Fibroblast of skin of right biceps (primary cell): ENCODE measurements at places on chromosomes 16 and 17.
A peak's percentile ranks its signal among the peaks of the same experiment; 100 is the strongest.

DNA sequence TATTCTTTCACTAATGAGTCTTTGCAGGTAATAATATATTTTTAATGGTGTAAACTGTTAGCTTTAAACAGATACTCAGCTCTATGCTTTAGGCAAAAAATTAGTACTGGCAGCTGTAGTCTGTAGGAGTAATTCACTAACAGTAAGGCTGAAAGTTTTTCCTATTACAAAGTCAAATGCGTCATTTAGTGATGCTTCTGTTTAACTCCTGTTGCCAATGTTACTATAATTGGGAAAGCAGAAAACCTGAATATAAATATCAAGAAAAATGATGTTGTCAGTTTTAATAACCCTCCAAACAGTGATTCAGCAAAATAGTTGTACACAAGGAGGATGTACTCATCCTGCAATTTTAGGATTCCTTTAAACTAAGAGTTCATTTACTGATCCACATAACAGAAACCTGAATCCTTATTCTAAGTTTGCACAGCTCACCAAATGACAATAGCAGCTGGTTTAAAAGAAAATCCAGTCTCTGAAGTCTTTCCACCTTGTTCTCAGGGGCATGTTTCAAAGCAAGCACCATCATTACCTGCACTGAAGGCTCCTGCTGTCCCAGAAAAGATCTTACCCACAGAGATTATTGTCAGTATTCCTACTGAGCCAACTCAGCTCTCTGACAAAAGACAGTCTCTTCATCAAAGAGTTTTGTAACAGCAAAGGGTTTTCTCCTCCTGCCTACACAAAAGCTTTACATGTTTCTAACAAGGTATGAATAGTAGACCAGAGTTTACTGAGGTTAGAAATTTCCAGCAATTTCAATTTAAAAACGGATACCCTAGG, 4.2 kb downstream of the CDR2 start:
- DNase-seq = peak; percentile 79

DNA sequence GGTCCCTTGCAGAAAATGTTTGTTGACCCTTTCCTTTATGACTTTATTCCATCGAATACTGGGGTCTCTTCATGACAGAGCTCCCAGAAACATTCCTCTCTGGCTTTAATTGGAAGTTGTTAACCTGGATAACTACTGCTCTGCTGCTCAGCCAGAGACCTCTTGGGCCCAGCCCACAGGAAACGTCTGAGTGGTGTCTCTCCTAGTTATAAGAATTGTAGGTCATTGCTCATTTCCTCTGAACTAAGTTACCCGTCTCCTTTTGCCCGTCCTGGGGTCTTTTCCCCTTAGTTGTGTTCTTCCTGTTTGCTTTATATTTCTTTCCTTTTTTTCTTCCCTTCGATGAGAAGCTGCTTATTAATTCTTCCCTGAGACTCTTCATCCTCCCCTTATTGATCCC, 9.0 kb downstream of the MAP2K6 start:
- DNase-seq = no peak

DNA sequence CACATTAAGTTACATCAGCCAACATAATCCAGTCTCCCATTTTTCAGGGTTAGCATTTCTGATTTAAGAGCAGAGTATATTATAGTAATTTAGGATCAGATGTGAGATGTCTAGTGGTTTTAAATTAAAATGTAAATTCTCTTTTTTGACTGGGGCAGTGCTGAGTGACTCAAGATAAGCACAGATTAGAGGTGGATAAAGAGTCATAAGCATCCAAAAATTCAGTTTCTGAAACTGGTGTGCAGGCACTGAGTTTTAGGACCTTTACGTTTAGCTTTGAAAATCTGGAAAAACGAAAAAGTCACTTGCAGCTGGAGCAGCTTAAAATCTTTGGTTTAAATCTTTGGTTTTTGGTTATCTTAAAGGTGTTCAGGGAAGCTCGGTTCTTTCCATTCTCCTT, 190.7 kb downstream of the FTO start:
- no peak for DNase-seq

GRCh38 chr16:58205276-58206036, 7.5 kb upstream of the CSNK2A2 start:
- no peak for DNase-seq

DNA sequence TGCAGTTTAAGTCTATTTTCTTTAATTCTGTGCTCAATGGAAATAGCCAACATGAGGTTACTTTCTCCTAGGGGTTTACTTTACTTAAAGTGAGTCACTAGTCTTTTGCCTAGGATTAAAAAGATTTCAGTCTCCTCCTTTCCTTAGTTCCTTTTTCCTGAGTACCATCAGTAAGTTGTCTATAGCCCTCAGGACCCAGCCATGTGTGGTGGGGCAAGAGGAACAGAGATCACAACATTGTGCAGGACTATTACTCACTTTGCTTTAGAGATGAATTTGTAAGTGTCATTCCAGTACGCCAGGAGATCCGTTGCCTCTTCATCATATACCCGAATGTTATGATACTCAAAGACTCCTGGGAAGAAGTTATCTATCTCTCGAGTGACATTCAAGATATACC, 27.7 kb upstream of the CORO6 start:
- DNase-seq = no peak

DNA sequence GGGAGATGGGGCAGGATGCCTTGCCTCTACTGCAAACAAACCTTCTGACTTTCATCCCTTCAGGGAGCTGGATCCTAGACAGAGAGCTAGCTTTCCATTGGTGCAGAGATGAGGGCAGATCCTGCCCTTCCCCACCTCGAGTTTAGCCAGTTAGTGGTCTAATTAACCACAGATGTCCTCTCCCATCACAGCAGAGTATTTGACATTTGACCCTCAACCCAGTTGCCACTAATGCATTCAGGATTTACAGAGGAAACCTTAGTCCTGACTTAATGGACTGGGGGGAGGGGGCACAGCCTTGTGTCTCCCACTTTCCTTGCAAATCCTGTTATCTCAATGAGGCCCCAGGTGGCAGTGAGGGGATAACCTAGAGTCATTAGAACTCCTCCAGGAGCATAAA, 10.2 kb downstream of the PIP4K2B start:
- peak; percentile 11 for DNase-seq

DNA sequence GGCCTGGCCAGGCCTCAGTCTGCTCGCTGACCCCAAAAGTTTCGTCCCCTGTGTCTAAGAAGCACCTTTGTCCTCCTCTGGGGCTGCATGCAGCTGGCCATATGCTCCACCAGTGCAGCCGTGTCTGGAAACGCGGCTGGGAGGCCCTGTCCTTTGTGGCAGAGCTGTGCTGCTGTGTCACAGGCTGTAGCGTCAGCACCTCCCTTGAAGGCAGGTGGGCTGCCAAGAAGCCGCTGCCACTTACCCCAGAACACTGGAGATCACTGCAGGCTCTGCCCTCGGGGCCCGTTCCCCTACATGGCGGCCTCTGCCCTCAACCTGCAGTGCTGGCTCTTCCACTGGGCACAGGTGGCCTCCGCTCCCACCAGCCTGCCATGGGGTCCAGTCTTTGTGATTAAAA, 15.7 kb upstream of the MC1R start:
- DNase-seq = no peak

GRCh38 chr16:71218306-71218963, 12.1 kb downstream of the HYDIN start:
- no peak for DNase-seq

- DNase-seq = peak; percentile 17
Observed at GRCh38 chr17:35372846-35373533, 431 bp downstream of the SLFN11 start.

- DNase-seq = peak; percentile 40
Observed at GRCh38 chr16:66159987-66160386, 206.5 kb upstream of the CDH5 start.

GRCh38 chr17:46950342-46950996, 27.5 kb downstream of the GOSR2 start:
- no peak for DNase-seq

DNA sequence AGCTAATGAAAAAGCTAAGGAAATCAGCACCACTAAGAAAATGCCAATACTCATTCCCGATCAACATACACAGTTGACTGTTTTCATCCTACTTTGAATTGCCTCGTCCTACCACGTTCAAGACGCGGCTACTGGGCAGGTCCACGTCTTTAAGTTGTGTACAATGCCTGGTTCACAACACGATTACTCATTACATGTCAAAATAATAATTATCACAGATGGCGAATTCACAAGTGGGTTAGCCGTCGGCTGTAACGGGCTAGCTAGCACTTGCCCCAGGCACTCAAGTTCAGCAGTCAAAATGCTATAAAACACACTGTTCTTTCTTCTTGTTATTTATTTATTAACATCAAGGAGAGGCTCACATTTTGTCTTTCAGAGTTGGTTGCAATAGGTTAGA, 124.2 kb downstream of the ZFHX3 start:
- no peak for DNase-seq

- peak; percentile 54 for DNase-seq
Observed at GRCh38 chr17:16915752-16916556, 56.0 kb downstream of the TNFRSF13B start.

DNA sequence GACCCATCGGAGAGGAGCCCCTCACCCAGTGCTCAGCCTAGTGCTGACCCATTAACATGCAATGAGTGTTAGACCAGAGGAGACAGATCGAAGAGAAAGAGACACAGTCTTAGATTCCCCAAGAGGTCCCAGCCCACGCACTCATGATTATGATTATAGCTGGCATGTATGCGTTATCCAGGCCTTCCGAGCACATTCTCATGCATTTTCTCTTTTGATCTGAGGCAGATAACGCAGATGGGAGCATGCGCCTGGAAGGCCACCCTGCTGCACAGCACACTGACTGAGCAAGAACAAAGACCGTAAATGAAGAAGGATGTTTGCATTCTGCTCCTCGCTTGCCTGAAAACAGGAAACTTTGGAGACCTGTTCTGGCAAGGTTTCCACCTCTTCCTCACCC, 232.7 kb downstream of the SOX9 start:
- DNase-seq = no peak

DNA sequence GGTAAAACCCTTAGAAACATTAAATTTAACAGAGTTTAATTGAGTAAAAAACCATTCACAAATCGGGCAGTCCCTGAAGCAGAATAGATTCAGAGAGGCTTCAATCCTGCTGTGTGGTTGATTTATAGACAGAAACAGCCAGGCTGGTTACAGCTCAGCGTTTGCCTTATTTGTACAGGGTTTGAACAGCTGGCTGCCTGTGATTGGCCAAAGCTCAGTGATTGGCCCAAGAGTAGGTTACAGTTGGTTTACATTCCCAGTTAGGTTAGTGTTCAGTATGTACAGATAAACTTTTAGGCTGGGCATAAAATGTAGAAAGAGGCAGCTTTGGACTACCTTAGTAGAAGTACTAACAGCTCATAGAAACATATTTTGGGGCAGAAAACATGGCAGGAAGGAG, 210.4 kb upstream of the ELAC2 start:
- no peak for DNase-seq

- peak; percentile 30 for DNase-seq
Observed at GRCh38 chr16:48373258-48374029, 11.8 kb downstream of the SIAH1 start.

- DNase-seq = peak; percentile 56
Observed at GRCh38 chr16:77812856-77813500, 24.6 kb downstream of the VAT1L start.

DNA sequence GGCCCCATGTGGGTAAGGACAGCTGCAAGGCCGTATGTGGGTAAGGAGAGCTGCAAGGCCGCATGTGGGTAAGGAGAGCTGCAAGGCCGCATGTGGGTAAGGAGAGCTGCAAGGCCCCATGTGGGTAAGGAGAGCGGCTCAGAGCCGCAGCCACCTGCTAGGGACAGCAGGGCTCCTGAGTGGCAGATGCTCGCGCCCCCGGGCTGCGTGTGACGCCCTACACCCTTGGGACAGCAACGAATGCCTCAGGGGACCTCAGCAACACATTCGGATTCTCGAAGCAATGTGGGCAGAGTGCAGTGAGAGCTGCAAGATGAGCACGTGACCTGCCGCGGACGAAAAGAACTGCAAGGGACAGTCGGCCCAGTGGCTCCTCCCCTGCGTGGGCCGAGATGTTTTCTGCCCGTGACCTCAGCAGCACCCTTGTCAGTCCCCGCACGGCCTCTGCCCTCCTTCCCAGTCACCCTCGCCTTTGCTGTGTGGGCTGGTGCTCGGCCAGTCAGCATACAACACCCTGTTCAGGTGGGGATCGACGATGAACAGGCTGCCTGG, 9.6 kb upstream of the SLC38A8 start:
- no peak for DNase-seq

GRCh38 chr16:20833086-20833485, 26.8 kb downstream of the REXO5 start:
- DNase-seq = no peak

DNA sequence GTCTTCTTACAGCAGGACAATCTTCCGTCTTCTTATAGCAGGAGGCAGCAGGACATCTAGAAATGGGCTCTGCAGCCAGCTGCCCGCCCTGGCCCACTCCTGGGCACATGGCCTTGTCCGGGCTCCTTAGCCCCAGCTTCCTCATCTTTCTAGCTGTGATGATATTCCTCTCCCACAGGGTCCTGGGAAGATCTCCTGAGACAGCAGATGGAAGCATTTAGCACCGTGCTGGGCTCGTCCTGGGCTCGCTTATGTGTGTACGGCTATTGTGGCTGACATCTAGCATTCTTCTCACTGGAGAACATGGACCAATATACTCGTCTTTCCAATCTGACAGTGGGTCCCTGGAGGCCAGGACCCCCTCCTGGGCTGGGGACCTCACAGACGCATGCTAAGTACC, 48.5 kb downstream of the TIMM22 start:
- no peak for DNase-seq

DNA sequence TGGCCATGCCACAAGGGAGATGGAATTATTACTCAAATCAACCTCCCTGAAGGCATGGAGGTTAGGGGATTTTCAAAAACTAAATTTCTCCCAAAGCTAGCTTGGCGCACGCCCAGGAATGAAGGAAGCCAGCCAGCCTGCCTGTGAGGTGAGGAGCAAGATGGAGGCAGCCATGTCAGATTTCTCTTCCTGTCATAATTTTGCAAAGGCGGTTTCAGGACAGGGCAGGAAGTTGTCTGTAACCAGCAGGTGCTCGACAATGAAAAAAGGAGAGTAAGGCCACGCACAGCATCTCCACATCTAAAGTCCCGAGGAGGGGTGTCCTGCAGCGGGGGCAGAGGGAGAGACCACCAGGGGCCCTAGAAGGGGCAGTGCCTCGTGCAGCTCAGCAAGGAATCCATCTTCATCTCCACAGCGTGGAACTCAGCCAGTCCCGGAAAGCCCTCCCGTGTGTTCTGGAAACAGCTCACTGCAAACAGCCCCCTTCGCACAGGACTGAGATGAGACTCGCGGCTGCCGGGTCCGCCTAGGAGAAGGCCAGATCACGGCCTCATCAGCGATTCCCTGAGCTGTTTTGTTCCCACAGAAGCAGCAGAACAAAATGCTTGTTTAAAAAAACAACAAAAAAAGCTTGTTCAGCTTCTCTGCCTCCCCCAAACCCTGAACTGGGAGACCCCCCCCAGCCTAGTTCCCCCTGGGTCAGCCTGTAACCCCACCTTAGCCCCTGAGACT, 47.8 kb downstream of the SLC7A5 start:
- DNase-seq = no peak
